ENCODE measurements at places on chromosomes 13 and 19. TPM values are rescaled to one million over a fixed set of nuclear protein-coding genes. Genes with fewer than 3 reads are reported as not detected.

MEIS3 gene
- total RNA-seq = 0.86 TPM

- no peak overlapping the region for H3K4me3 ChIP-seq
- no peak overlapping the region for H3K27ac ChIP-seq
- no peak for DNase-seq
- H3K4me1 ChIP-seq = no peaks in the 10 kb centered on the region
- no peaks in the 10 kb centered on the region for H3K36me3 ChIP-seq
- H3K27me3 ChIP-seq = no peaks in the 10 kb centered on the region
Observed at GRCh38 chr13:91142572-91142971, 204.9 kb upstream of the MIR17HG start.

GRCh38 chr19:14432791-14433553 lies at the start of gene PKN1:
Gene PKN1, plus strand, starts transcription at chr19:14433306. Its CDS starts 216 bp downstream, at chr19:14433522.
- peak; percentile 65 for DNase-seq
- no peaks in the 10 kb centered on the region for H3K27me3 ChIP-seq
- H3K36me3 ChIP-seq = no peaks in the 10 kb centered on the region
- peak within 1 kb of the TSS; percentile 66 for H3K4me3 ChIP-seq

CGB8 gene
- total RNA-seq = not detected

PNMA8A gene
- 0.22 TPM for total RNA-seq

DNA sequence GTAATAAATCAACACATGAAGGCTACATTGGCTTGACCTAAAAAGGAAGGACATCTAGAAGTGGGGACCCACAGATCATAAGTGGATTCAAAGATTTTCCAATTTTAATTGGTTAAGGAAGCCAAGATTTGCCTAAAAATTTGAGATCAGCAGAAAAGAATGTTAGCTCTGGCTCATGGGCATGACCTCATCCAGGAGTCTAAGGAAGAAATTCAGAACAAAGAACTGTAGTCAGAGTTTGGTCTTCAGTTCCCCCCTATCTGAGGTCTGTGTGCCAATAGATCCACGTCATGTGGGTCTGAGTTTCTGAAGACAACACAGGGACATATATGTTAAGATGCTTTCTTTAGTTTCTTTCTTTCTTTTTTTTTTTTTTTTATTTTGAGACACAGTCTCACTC lies 648.8 kb upstream of the SPRY2 start:
- no peak for DNase-seq
- no peak overlapping the region for H3K4me3 ChIP-seq
- H3K27ac ChIP-seq = no peak overlapping the region

DLL3 gene
- total RNA-seq = not detected

- no peaks in the 10 kb centered on the region for H3K4me1 ChIP-seq
Observed at GRCh38 chr13:112034231-112034630, 32.7 kb upstream of the SOX1 start.

DNA sequence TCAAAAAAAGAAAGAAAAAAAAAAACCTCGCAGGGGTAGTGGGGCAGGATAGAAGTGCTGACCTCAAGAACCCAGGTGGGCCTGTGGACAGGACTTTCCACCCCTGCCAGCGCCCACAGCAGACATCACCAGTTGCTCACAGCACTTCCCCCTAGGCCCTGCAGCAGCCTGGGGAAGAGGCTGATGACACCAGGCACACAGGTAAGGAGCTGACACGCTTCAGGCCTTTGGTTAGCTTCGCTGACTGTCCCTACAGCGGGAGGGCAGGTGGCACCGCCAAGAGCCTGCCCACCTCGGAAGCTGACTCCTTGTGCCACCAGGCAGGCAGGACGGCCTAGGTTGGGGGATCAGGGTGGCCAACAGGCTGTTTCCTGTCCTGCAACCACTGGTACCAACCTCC lies 8.9 kb downstream of the LONP1 start:
- H3K4me3 ChIP-seq = no peak overlapping the region
- no peaks in the 10 kb centered on the region for H3K27me3 ChIP-seq
- no peak for DNase-seq
- H3K27ac ChIP-seq = no peak overlapping the region
- H3K4me1 ChIP-seq = peaks cover 8% of the 10 kb centered on the region
- peaks cover 60% of the 10 kb centered on the region for H3K36me3 ChIP-seq

Measured in right lobe of liver (tissue), 6 donors.